ENCODE measurements at places on chromosomes 4 and X.

DNA sequence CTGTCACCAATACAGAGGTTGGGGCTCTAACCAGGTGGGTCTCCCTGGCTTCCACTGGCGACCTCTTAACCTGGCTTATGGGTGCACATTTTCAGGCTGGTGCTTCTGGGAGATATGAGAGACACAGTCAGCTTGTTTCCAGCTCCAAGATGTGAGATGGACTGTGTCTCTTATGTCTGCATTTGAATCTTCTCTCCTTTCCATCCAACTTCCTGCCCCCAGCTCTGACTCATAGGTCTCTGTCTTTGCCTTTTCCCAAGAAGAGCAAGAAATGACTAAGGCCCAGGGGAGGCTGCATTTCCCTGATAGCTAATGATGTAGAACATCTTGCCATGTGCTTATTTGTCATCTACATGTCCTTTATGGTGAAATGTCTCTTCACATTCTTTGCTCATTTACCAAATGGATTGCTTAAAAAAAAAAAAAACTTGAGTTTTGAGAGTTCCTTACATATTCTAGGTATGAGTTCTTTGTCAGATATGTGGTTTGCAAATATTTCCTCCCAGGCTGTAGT, 3.2 kb upstream of the UXT start:
- DNase-seq: no peak

- peak; percentile 45 for DNase-seq
Observed at GRCh38 chr4:151228189-151229119, 48.5 kb upstream of the PRSS48 start.

GRCh38 chrX:48548871-48549270, 9.4 kb downstream of the TBC1D25 start:
- DNase-seq: no peak

DNA sequence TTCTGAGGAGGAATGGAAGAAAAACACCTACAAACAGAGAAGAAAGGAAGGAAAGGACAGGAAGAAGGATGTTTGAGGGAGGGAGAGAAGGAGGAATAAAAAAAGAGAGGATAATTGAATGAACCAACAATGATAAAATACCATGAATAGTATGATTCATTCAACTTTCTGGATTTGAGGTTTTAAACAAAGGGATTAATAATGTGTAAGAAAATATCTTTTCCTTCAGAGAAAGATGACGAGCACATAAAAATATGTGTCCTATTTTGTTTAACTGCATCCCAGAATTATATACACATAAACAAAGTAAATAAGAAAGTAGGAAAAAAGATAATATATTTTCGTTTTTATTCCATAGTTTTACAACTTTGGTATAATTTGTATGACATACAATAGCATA, 1380.4 kb downstream of the STIM2 start:
- no peak for DNase-seq

DNA sequence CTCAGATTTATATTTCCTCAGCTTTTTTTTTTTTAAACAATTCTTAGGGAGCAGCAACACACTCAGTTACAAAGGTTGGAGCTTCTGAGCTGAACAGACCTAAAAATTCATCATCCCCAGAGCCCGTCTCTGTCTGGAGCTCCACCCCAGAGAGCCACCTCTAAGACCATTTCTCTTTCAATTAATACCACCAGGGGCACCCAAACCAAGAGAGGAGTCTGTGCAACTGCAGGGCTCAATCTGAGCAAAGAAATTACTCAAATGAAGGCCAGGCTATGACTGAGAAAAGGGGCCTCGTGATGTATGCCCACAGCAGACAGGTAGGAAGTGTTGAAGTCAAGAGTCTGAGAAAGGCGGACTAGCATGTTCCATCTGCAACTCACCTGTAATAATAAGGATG, 95.5 kb downstream of the C4orf51 start:
- no peak for DNase-seq

- DNase-seq: no peak
Observed at GRCh38 chrX:113873056-113873455, 710.8 kb upstream of the HTR2C start.

GRCh38 chrX:46574774-46575381, 1.3 kb downstream of the CHST7 start:
- no peak for DNase-seq

DNA sequence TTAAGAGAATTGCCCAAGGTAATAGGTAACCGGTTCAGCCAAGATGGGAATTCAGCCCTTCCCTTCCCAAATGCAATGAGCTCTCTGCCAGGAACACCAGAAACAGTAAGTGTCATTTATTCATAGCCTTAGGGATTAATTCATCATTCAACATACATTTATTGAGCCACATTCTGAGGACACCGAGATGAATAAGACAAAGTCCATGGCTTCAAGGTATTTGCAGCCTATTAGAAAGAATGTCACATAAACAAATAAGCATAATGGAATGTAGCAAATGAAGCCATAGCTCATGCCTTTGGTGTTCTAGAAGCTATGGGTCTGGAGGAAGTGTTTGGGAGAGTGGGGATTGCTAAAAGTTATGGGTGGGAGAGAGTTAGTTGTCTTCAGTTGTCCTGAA, 6.3 kb upstream of the TAB3 start:
- DNase-seq: no peak

DNA sequence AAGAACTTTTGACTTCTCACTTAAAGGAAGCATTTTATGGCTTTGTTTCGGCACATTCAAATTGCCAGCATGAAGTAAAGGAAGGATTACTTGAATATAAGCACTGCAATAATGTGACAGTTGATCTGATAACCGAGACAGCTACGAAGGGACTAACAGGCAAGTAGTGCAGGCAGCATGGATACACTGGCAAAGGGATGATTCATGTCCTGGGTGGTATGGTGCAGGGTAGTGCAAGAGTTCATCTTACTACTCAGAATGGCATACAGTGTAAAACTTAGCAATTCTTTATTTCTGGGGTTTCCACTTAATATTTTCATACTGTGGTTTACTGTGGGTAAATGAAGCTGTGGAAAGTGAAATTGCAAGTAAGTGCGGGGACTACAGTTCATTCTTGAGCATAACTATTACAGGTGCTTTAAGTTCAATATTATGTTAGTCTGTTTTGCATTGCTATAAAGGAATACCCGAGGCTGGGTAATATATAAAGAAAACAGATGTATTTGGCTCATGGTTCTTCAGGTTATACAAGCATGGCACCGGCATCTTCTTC, 611.8 kb downstream of the SPOCK3 start:
- DNase-seq: peak; percentile 36

GRCh38 chr4:56703378-56703777, 22.3 kb upstream of the HOPX start:
- DNase-seq: no peak

DNA sequence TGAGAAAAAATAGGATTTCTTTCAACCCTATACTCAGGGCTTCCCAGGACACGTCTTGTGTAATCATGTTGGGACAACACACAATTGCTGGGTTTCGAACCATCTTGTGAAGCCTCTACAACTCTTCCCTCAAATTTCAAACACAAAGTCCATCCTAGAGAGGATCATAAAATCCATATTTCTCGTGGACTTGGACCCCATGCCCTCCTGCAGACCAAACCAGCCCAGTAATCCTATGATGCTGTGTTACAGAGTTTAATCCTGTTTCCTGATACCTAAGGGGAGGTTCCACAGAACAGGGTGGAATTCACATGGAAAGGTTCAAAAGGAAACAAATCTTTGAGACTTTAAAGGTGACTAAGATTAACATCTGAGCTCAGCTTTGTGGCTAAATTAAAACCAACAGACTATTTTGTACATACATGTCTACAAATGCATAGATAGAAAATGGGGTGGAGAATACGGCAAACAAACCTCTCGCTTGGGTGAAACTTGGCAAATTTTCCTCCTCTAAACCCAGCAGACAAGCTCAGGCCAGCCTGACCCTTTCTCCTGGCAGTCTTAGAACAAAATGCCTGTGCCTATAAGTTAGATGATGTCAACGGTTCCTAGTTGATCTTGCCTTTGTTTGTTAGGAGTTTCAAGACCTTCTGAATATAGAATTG, 38.1 kb downstream of the EGFL6 start:
- DNase-seq: no peak

DNA sequence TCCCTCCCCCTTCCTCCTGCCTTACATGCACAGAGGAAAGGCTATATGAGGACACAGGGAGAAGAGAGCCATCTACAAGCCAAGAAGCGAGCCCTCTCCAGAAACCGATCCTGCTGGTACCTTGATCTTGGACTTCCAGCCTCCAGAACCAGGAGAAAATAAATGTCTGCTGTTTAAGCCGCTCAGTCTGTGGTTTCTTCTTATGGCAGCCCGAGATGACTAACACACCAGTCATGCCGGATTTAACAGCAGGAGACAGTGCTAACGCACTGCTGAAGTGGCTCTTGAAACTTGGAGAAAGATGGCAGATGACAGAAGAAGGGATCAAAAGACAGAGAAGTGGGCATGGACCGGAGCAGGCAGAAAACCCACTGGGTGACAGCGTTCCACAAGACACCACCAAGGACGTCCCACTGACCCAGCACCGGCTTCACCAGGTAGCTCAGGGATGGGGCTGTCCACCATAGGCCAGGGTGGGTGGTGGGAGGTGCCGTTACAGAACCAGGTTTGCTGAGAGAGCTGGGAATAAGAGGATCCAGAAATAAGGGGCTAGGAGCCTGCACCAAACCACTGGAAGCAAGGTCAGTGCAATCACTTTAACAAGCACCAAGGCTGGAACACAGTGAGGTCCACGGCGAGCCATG, 6.2 kb upstream of the MAN2B2 start:
- DNase-seq: peak; percentile 63

DNA sequence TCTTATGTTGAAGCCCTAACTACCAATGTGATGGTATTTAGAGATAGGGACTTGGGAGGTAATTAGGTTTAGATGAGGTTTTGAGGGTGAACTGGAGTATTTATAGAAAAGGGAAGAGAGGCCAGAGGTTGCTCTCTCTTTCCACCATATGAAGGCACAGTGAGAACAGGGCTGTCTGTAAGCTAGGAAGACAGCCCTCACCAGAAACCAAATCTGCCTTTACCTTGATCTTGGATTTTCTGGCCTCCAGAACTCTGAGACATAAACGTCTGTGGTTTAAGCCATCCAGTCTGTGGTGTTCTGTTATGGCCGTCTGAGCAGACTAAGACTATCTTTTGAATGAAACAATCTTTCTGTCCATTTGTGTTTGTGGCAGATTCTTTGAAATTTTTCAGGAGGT, 223.7 kb downstream of the PDHA2 start:
- DNase-seq: no peak

DNA sequence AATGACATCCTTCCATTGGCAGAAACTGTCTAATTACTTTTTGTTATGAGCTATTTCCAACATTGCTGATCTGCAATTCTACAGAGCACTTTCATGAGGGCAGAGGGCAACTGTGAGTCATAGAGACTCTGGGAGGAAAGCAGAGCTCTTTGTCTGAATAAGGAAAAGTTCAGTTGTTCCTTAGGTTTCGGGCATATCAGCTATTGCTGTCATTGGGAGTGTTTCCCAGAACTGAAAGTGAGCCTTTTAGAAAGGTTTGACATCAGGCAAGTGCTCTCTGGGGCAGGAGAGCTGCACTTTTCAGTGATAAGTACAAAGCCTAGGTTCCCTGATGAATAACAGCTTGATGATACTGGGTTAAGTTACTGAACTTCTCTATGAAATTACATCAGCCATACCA, 119.2 kb upstream of the EDNRA start:
- peak; percentile 77 for DNase-seq

- no peak for DNase-seq
Observed at GRCh38 chrX:110053453-110053852, 50.5 kb downstream of the TMEM164 start.

DNA sequence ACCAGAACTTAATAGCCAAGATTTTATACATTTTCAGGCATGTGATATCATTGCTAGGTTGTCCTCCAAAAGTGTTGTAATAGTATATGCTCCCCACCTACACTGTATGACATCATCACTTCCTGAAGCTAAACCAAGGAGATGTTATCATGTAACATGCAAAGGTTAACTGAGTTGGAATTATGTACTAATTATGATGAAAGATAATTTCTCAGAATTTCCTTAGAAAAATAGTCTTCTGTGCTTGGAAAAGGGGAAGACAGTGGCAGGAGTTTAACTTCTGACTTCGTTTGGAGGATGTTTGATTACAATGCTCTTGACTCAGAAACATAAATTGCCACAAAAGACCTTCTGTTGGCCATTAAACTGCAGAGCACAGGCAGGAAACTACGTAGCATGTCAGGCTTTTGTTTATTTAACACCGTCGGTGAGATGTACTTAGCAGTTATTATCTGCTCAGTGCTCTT, 83.6 kb upstream of the GUCY1A1 start:
- peak; percentile 70 for DNase-seq

DNA sequence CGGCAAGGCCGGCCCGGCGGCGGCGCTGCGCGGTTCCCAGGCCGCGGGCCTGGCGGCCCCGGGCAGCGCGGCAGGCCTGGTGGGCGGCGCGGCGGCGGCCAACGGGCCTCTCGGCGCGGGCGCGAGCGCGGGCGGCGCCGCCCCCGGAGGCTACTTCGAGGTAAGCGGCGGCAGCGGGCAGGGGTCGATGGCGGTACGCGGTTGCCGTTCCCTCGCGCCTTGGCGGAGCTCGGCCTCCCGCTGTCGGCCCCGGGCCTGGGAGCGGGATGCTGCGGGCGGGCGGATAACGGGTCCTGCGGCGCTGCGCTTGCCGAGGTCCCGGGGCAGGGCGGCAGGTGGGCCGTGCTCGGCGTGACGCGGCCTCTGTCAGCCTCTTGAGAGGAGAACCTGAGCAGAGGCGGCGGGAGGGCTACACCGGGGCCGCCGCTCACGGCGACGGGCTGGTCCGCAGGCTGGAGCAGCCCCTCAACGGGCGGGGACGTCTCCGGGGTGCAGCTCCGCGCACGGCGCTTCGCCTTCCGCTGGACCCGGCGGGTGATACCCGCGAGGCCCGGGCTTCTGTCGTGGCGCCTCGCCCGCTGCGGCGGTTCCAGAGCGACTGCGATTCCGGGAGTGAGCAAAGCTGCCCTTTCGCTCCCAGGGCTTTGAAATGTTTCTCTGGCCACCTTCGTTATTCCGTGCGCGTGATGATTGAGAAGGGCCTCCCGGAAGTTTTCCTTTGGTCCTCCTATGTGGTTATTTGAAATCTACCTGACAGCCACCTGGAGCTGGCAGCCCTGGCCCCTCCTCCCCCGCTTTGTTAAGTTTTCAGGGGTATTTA, 774 bp downstream of the FAM193A start:
- DNase-seq: no peak

GRCh38 chr4:7103607-7104365, 35.9 kb upstream of the GRPEL1 start:
- DNase-seq: no peak

GRCh38 chrX:129786210-129786651, 6.5 kb downstream of the SASH3 start:
- no peak for DNase-seq

- DNase-seq: peak; percentile 5
Observed at GRCh38 chr4:144734522-144734921, 88.6 kb downstream of the HHIP start.
